ENCODE measurements at places on chromosomes 11 and 22. TPM values are rescaled to one million over a fixed set of nuclear protein-coding genes. Genes with fewer than 3 reads are reported as not detected.

DNA sequence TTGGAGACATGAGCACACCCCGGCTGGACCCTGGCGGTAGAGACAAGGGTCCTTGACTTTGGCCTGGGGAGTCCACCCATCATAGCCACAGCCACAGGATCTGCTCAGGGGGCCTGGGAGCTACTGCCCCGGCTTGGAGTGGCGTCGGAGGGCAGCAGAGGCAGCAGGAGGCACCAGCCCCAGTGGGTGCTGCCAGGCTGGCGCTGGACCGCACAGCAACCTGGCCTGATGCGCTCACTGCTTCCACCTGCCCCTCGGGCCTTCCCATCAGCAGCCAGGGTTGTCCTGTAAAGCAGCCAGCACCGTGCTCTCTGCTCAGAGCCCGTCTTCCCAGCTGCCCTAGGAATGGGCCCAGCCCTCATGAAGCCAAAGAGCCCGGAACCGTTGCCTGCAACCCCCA, 21.9 kb downstream of the SULT4A1 start:
- H3K27me3 ChIP-seq, result no peaks in the 10 kb centered on the region
- DNase-seq, result no peak
- H3K4me3 ChIP-seq, result no peak overlapping the region
- H3K36me3 ChIP-seq, result no peaks in the 10 kb centered on the region
- H3K27ac ChIP-seq, result no peak overlapping the region
- H3K4me1 ChIP-seq, result no peaks in the 10 kb centered on the region

- H3K4me1 ChIP-seq, result no peaks in the 10 kb centered on the region
- DNase-seq, result peak; percentile 61
- no peak overlapping the region for H3K4me3 ChIP-seq
- no peaks in the 10 kb centered on the region for H3K27me3 ChIP-seq
Observed at GRCh38 chr11:115170133-115170815, 333.9 kb downstream of the CADM1 start.

- no peaks in the 10 kb centered on the region for H3K4me1 ChIP-seq
- H3K36me3 ChIP-seq, result no peaks in the 10 kb centered on the region
- H3K4me3 ChIP-seq, result no peak overlapping the region
- no peak for DNase-seq
- H3K27ac ChIP-seq, result no peak overlapping the region
Observed at GRCh38 chr22:27630754-27631153, 170.8 kb downstream of the MN1 start.

DNA sequence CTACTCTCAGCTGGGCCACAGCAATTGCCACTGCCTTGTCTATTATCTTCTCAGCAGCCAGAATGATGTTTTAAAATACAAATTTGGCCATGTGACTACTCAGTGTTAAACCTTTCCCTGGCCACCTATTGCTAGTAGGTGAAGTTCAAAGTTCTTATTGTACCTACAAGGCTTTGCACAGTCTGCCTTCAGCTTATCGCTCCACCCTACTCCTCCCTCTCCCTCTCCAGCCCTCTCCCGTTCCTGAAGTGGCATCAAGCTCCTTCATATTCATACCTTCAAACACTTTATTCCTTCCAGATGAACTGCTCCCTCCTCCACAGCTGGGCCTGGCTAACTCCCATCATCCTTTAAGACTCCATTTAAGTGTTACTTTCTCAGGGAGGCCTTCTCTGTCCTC, 37.3 kb downstream of the OR10A6 start:
- H3K4me1 ChIP-seq, result peaks cover 21% of the 10 kb centered on the region
- no peak overlapping the region for H3K4me3 ChIP-seq
- DNase-seq, result no peak
- no peak overlapping the region for H3K27ac ChIP-seq
- H3K36me3 ChIP-seq, result no peaks in the 10 kb centered on the region
- no peaks in the 10 kb centered on the region for H3K27me3 ChIP-seq

INS gene
- not detected for total RNA-seq

Data from PC-3 (cell line).